ENCODE measurements at places on chromosomes 11 and 22.

- DNase-seq: no peak
These were observed 1.2 kb downstream of the ACRV1 start for GRCh38 chr11:125679397-125679796.

DNA sequence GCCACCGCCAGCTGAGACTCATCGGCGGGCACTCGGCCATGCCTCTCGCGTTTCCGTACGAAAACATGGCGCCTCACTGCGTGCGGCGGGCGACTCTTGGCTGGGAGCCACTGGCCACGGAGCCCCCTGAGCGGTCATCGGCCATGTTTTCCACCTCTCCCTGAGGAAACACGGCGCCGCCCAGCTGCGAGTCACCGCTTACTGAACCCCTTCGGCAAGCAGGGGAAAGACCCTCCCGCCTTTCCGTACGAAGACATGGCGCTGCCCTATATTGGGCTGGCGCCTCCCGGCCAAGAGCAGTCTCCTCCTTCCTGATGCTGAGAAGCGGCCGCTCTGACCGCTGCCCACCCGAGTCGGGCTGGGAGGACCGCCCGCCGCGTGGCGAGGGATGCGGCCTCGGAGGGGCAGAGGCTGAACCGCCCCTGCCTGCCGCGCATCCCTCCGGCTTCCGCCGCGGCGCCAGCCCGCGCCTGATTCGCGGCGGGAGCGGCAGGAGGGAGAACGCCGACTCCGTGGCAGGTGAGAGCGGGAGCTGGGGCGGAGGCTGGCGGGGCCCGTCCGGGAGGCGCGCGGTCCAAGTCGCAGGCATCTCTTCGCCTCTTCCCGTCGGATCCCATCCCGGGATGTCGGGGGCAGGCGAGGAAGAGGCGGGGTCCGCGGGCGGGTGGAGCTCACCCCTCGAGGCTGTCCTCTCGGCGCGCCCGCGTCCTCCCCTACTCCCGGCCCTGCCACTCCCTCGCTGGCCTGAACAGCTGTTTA is at the start of gene TCP11L1:
TCP11L1 (plus strand) TSS at position 299 of the 759 bp plus-strand sequence. CDS start 4,202 bp downstream, outside the sequence.
- DNase-seq: peak; percentile 90

GRCh38 chr22:22941831-22942510 is 54.4 kb downstream of the IGLL5 start:
- no peak for DNase-seq

DNA sequence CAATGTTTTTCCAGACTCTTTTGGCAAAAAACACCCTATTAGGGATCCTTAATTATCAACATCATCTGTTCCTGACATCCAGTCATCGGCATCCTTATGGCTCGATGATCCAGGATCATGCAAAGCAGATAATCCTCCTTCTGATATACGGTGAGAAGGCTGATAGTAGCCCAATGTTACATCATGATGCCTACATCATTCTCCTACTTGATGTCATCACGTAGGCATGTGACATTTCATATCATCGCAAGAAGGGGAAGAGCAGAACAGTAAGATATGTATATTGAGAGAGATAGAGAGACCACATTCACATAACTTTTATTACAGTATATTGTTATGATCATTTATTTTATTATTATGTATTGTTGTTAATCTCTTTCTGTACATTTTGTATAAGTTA is 168.6 kb downstream of the ADAMTS15 start:
- DNase-seq: no peak

GRCh38 chr22:17430412-17430811 is 61.2 kb downstream of the CECR2 start:
- DNase-seq: no peak

GRCh38 chr11:36233204-36233603 is 56.0 kb downstream of the COMMD9 start:
- DNase-seq: no peak

DNA sequence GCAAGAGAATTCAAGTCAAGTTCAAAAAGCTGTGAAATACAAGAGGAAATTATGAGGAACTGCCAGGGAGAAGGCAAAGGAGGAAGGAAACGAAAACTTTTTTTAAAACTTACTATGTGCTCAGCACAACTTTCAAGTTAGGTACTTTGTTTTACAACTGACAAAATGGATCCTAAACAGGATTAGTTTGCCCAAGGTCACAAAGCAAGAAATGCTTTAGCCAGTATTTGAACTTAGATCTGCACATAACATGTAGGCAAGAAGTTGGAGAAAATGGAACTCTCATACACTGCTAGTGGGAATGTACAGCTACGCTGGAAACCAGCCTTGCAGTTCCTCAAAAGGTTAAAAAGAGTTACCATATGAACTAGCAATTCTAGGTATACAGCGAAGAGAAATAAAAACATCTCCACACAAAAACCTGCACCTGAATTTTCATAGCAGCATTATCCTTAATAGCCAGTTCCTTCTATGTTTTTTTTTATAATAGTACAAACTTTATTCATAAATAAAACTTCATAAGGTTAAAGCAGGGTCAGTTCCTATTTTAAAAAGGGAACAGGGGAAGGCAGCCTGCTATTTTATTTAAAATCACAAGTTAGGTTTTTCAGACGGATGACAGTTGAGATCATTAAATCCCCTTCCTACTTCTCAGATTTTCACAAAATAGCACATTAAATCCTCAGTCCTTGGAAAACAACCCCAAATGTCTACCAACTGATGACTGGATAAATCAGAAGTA is 19.2 kb downstream of the DDX6 start:
- DNase-seq: no peak

- peak; percentile 60 for DNase-seq
These were observed 192.7 kb downstream of the NAV2 start for GRCh38 chr11:19905280-19905853.

GRCh38 chr11:79274636-79275331 is 166.0 kb downstream of the TENM4 start:
- DNase-seq: no peak
